ENCODE measurements at places on chromosomes 13 and 19.

GRCh38 chr19:44796701-44797115 lies 12.2 kb upstream of the BCAM start:
- DNase-seq = peak; percentile 40

DNA sequence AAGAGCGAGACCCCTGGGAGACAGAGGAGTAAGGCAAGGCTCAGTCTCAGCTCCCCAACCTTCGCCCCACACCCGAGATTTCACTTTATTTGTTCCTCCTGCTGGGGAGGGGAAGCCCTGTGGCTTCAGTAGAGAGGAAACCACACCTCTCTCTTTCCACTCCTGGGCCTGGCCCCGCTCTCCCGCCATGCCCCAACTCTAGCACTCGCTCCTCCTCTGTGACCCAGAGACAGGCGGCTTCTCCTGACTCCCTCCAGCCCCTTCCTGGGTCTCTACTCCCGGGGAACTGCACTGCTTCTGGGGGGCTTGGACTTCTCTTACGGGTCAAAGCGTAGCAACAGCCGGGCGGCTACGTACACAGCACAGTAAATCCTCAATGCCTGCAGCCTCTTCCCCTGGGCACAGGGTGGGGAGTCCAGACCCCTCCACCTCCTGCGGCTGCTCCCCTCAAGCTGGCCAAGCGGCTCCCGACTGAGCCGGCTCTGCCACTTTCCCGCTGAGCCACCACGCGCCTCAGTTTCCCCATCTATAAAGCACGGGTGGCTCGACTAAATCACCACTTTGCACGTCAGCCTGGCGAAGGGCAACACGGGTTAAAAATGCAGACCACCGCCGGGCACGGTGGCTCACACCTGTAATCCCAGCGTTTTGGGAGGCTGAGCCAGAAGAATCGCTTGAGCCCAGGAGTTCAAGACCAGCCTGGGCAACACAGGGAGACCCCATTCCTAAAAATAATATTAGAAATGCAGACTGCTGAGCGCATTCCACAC lies 1.4 kb downstream of the RNF126 start:
- no peak for DNase-seq

DNA sequence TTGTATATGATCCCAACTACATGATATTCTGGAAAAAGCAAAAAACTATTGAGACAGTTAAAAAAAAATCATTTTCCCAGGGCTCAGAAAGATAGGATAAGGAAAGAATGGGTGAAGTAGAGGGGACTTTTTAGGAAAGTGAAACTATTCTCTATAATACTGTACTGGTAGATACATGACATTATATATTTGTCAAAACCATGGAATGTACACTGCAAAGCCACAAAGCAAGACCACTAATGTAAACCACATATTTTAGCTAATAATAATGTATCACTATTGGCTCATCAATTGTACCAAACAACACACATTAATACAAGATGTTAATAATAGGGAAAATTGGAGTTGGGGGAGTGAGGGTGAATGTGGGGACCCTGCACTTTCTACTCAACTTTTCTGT lies 182.6 kb downstream of the EFNB2 start:
- no peak for DNase-seq

DNA sequence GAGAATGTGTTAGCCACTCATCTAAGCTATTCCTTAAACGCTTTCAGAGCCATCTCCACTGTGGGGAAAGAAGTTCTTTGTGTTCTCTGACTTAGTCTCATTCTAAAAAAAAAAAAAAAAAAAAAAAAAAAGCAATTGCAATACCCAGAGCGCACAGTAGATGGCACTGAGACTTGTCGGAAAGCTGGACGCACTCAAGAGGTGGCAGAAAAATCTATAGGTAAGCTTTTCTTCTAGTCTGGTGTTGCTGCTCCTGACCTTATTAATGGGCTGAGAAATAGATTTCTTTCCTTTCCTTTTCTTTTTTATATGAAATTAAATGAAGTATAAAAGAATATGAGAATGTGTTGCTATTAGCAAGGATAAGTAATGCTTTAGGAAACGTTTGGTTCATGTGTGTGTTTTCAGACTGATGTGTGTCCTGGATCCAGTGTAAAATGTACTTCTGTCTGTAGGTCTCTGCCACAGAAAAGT lies 4.7 kb upstream of the GJB2 start:
- DNase-seq = peak; percentile 34

DNA sequence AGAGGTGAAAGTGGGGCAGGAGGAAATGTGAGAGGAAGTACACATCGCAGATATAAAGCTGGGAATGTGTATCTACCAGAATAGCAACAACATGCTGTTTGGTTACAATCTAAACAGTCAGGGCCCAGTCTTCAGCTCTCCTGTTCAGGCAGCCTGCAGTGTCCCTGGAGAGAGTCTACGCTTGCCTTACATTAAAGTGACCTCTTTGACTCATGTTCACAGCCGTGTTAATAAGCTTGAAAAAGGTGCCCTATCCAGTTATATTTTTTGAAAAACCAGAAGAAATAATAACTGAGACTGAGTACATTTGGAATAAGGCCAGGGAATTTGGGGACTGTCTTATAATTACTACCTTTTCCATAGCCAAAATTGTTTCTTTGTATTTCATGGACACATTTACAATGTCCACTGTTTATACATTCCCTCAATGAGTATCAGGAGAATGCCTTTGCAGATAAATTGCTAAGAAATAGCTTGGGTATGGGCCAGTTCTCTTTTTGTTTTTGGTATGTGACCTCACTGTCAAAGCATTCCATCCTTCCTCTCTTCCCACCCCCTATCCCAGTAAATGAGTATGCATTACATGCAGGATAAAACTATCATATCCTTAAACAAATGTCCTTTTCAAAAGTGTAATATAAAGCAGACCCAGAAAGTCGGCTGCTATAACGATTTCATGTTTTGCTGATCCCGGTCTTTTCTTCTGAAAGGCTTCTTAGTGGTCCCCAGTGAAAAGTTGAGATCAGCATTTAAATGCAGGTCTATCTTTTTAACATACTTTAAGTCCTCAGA lies 82.6 kb downstream of the PCDH9 start:
- no peak for DNase-seq

GRCh38 chr19:10826231-10826630 lies 9.8 kb downstream of the TMED1 start:
- no peak for DNase-seq

DNA sequence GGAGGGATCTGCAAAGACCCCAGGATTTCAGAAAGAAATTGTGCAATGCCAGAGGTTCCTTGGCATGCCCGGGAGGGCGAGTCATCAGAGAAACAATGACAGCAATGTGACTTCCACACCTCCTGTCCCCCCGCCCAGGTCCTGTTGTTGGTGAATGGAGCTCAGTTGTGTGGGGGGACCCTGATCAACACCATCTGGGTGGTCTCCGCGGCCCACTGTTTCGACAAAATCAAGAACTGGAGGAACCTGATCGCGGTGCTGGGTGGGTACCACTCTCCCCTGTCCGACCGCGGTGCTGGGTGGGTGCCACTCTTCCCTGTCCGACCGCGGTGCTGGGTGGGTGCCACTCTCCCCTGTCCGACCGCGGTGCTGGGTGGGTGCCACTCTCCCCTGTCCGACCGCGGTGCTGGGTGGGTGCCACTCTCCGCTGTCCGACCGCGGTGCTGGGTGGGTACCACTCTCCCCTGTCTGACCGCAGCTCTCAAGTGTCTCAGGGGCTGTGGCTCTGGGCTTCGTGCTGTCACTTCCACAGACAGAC lies 5.2 kb upstream of the F10 start:
- no peak for DNase-seq

- no peak for DNase-seq
These were observed 8.0 kb upstream of the TFDP1 start for GRCh38 chr13:113576597-113576996.

GRCh38 chr19:342801-343421 lies 1.7 kb downstream of the MIER2 start:
- DNase-seq = peak; percentile 73

DNA sequence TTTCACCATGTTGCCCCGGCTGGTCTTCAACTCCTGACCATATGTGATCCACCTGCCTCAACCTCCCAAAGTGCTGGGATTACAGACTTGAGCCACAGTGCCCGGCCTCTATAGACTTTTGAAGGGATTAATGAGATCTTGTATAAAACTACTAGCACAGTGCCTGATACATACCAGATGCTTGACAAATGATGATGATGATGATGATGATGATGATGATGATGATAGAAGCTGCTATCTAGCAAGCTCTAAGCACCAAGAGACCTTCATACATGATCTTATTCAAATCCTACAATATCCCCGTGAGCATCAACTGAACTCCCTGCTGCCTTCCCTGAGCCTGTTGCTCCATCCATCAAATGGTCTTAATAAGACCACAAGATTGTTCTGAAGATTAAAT lies 14.4 kb downstream of the CEACAM20 start:
- DNase-seq = no peak

- peak; percentile 43 for DNase-seq
These were observed 3.5 kb downstream of the FSTL3 start for GRCh38 chr19:679418-680286.

GRCh38 chr13:73370066-73370465 lies 311.3 kb downstream of the KLF5 start:
- DNase-seq = no peak

GRCh38 chr13:113819341-113819730 lies 44.5 kb downstream of the GAS6 start:
- DNase-seq = no peak

DNA sequence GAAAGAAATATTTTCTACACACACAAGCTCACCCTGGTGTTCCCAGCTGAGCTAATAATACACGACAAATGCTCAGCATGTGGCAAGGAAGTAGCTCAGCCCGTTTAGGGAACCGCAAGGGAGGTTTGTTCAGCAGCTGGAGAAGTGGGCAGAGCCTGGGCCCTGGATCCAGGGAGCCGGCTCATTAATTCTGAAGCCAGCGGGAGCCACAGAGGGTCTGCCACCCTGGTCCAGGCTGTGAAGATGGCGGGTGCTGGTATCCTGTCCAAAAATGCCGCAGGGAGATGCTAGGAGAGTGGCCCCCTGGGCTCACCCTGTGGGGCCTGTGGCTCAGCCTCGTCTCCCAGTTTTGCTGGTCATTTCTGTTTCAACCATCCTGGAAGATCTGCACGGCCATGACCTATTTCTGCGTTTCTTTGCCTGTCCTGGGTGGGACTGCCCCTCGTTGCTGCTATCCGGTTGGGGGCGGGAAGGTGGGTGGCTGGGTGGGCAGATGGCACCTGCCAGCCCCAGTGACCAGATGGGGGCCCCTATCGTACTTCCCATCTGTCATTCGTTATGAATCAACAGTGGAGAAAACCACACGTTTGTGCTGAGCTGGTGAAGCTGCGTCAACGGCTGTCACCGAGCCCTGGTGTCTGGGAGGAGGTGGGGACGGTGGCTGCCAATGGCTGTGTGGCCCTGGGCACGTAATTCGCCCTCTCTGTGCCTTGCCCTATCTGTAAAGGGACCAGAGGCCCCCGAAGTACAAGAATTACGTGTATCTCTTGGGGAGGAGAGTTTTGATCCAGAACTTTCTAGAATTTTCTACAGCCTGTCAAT lies 2.7 kb upstream of the GNA15 start:
- DNase-seq = peak; percentile 72

Data from Ammon's horn (tissue), 1 donor.